ENCODE measurements at places on chromosomes 6 and 20.

GRCh38 chr6:137102851-137103492 is 58.2 kb upstream of the IL20RA start:
- peak; percentile 15 for DNase-seq

GRCh38 chr6:126786262-126786661 is 332.2 kb upstream of the RSPO3 start:
- no peak for DNase-seq

DNA sequence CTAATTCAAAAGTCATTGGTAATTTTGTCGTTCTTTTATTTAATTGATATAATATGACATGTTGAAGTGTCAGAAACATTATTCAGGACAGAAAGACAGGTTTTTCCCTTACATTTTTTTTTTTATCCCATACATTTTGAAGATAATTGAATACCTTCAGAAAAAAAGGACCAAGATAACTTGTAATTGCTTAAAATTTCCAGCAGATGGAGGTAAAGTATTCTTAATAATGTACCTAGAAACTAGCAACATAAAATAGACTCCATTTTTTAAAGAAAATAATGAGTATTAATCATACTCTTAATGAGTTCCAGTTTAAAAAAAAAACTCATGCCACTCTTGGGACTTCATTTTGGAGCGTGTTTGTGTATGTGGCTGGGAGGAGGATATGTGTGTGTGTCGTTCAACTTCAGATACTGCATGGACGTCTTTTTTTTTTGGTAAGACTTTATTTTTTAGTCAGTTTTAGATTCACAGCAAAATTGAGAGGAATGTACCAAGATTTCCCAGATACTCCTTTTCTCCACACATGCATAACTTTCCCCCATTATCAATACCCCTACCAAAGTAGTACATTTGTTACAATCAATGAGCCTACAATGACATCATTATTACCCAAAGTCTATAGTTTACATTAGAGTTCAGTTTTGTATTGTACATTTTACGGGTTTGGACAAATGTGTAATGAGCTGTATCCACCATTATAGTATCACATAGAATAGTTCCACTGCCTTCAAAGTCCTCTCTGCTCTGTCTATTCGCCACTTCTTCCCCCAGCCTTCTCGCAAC is 79.4 kb downstream of the ROS1 start:
- no peak for DNase-seq

DNA sequence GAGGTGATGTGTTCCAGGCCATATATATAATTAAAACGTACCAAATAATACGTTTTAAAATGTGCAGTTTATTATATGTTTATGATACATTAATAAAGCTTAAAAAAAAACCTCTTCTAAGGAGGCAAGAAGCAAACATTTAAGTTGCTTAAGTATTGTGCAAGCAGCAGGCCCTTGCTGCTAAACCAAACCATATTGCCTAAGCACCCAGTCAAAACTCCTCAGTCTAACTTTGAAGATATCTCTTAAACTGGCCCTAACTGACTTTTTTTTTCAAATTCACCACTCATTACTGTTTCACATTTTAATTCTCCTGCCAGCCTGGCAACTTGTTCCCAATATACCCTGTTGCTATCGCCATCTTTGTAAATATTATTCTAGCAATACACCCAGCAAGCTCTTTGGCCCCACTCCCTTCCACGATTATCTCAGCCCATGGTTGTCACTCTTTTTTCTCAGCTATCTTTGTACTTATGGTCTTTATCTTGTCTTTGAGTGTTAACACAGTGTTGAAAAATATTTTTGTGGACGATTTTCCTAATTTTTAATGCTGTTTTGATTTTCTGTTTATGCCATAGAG is 60.9 kb downstream of the C6orf58 start:
- no peak for DNase-seq

DNA sequence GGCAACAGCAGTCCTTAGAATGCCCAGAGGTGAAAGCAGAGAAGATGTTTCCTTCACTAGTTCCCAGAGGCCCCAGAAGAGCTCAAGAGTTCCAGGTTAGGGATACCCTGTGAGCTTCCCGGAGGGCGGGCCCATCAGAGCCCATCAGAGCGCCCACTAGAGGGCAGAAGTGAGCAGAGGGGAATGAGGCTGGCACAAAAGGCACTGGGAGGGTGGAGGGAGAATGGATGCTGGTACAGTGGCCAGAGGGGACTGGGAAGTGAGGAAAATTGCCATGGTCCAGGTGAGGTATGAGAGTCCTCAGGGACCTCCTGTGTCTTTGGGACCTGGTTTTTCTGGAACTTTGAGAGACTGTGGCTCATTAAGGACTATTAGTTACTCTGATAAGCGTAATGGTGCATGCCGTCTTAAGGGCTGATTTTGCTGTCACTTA is 57.3 kb downstream of the LINC00237 start:
- DNase-seq: peak; percentile 73

DNA sequence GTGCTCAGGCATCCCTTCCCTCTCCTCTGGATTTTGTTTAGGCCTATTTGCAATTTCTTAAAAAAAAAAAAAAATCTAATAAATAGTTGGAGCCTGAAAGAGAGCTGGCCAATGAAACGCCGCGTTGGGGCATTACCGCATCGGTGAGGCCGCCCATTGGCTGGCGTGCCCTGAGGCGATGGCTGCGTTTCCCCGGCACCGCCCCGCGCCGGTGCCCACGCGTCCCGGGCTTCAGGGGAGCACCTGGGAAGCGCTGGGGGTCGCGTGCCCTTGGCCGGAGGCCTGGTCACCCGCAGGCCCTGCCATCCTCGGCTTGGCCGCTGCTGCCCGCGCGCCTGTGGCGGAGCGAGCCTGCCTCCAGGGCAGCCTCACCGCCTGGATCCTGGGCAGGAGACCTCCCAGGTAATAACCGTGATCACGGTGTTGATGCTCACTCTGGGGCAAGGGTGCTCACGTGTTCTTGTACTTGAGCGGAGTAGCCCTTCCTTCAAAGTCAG is 155.4 kb downstream of the NRN1 start:
- DNase-seq: peak; percentile 72

DNA sequence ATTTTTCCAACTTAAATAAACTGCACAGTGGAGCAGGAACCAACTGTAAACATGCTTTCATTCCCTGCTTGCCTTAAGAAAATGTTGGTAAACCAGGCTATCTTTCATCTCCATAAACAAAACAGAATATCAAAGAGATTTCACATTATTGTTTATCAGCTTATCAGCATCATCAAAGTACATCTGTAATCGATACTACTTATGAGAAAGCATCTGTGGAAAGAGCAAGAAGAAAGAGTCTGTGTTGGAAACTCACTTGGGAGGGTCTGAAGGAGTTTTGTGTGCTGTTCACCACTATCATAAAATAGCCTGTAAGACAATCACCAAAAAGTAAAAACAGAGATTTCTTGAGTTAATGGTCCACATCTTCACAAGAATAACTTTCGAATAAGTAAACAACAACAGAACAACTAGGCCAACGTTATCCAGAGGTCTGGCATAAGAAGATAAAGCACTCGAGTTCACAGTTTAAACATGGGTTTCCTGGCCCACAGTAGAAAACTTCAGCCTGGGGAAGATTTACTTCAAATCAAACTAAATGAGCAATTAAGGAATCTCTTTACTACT is 47.9 kb downstream of the EPB41L2 start:
- no peak for DNase-seq
